B cell (primary cell): ENCODE measurements at places on chromosomes 6 and 20. TPM values are rescaled to one million over a fixed set of nuclear protein-coding genes. Genes with fewer than 3 reads are reported as not detected.

- H3K27me3 ChIP-seq: no peaks in the 10 kb centered on the region
- no peaks in the 10 kb centered on the region for H3K4me1 ChIP-seq
- no peak overlapping the region for H3K4me3 ChIP-seq
- no peak overlapping the region for H3K27ac ChIP-seq
- no peak for DNase-seq
Observed at GRCh38 chr20:42429761-42430458, 759.8 kb downstream of the PTPRT start.

- peaks cover 18% of the 10 kb centered on the region for H3K4me1 ChIP-seq
- H3K4me3 ChIP-seq: no peak overlapping the region
- peak; percentile 75 for DNase-seq
- H3K27me3 ChIP-seq: no peaks in the 10 kb centered on the region
Observed at GRCh38 chr20:25294459-25295385, 46.8 kb downstream of the PYGB start.

DNA sequence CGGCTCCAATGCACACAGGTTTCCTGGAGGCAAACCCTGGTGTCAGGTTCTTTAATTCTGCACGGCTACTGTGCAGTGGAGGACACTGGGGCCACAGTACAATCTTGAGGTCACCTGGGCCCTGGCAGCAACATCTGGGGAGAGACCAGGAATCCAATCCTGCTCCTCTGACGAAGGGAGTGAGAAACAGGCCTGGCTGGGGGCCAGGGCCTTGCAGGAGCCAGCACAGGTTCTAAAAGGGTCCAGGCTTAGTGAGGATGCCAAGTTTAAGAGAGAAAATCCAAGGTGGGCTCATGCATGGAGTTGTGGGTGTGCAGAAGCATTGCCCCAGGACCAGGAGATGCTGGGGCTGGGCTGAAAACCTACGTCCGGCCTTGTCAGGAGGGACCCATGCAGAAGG lies 12.6 kb upstream of the THBS2 start:
- H3K4me3 ChIP-seq: no peak overlapping the region
- no peaks in the 10 kb centered on the region for H3K4me1 ChIP-seq

DNA sequence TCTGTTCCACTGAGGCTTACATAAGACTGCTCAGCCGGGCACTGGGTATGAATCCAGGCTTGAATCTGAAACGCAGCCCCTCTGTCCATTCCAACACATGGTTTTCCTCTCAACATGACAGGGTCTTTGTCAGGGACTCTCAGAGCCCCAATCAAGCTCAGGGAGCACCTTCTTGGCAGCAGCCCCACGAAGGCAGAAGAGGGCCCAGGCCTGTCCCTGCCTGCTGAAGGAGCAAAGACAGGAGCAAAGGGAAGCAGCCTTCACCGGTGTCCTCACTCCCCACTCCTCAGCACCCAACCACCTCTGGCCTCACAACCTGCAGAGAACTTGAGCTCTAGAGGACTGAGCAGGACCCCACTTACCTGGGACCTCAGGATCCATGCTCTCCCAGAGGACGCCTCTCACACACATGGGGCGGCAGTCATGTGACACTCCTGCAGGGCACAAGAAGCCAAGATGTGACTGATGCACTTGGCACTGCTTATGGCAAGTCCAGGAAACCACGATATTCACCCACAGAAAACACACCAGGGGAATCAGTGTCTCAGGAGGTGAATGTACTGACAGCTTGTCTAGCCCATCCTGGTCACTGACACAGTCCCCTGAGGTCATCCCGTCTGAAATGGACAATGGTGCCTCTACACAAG lies 4.3 kb downstream of the SNHG17 start:
- no peaks in the 10 kb centered on the region for H3K27me3 ChIP-seq
- peaks cover 64% of the 10 kb centered on the region for H3K36me3 ChIP-seq
- DNase-seq: no peak
- no peak overlapping the region for H3K27ac ChIP-seq
- peaks cover 13% of the 10 kb centered on the region for H3K4me1 ChIP-seq

GRCh38 chr20:4011226-4011975 lies 4.0 kb downstream of the RNF24 start:
- H3K4me1 ChIP-seq: peaks cover 18% of the 10 kb centered on the region
- no peak for DNase-seq
- H3K27me3 ChIP-seq: no peaks in the 10 kb centered on the region

DNA sequence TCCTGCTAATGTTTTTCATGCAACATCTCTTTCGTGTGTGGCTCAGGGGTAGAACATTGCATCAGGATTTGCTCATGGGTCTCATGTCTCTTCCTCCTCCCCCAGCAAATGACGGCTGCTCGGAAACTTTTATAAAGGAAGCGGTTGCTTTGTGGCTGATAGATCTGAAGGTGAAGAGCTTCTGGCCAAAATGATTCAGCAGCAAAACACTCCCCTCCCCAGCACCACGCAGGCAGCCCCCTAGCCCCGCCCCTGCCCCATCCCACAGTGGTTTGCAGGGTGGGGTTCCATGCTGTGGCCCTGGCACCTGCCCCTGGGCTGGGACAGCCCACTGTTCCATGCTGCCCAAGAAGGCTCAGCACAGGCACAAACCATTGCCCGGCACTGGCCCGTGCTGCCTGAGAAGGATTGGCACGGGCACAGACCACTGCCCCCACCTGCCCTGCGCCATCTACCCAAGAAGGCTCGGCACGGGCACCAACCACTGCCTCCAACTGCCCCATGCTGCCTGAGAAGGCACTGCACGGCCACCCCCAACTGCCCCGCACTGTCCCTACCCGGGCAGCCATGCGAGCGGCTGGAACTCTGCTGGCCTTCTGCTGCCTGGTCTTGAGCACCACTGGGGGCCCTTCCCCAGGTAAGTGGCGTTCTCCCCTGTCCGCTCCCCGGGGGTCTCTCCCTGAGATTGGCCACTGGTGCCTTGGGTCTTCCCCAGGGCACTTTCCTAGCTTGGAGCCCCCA lies at the start of gene CST7:
Gene CST7 (plus strand): TSS at position 331 of the 741 bp plus-strand sequence. CDS start 237 bp downstream, at position 568.
- no peaks in the 10 kb centered on the region for H3K36me3 ChIP-seq
- H3K27ac ChIP-seq: no peak within 1 kb of the TSS
- H3K27me3 ChIP-seq: no peaks in the 10 kb centered on the region
- H3K4me3 ChIP-seq: no peak within 1 kb of the TSS

DNA sequence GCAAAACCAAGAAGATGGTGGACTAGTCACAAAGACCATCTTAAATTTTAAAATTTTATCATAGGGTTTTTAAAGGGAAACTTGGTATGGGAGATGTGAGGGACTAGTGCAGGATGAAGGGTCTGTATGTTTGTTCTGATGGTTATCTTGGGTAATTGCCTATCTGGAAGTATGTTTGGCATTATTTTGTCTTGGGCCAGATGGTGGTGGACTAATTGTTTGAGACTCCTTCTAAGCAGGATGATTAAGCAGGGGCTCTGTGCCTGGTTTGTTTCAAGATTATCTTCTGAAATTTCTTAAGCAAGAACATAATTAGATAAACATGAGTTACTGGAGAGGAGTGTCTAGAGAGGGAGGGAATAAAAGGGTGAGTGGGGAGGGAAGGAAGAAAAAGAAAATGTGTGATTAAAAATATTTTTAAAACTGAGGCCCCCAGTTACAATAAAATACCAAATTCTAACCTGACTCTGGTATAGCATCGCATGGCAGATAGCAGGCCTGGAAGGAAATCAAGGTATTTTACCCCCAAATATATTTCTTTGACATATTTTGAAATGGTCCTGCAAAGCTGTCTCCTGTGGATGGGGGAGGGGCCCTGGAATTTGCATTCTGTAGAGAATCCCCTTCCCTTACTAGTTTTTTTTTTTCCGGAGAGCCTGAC lies 49.9 kb upstream of the FAM184A start:
- no peak overlapping the region for H3K4me3 ChIP-seq
- H3K27ac ChIP-seq: no peak overlapping the region
- no peaks in the 10 kb centered on the region for H3K4me1 ChIP-seq
- DNase-seq: no peak
- no peaks in the 10 kb centered on the region for H3K27me3 ChIP-seq

DNA sequence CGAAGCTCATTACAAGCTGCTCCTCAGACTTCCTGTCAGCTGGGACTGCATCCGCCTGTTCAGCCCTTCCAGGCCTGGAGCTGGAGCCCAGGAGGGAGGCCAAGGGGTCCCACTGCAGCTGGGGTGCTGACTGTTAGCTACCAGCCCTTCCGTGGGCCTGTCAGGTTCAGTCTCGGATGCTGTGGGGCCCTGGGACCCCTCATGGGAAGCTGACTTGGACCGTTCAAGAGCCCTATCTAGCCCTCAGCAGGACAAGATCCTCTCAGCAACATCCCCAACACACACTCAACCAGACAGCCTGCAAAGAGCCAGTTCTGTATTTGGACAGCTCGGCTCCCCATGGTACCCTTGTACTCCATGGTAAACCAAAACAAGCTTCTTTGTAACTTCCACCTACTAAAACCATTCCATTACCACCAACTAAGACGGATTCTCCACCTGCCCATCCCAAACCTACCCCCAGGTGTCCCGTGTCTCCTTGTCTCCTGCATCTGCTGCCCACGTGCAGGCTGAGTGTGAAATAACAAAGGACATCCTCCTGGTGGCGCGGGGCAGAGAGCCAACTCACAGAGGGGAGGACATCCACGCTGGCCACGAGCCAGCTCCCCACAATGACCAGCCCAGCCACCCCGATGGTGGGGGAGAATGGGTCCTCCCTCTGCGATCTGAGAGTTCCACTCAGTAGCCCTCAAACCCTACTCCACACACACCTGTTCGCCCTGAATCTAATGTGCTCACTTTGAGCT lies 111.2 kb downstream of the TAF4 start:
- H3K4me1 ChIP-seq: no peaks in the 10 kb centered on the region
- H3K27me3 ChIP-seq: no peaks in the 10 kb centered on the region
- no peak for DNase-seq
- no peak overlapping the region for H3K27ac ChIP-seq

GRCh38 chr20:12679447-12679846 lies 329.3 kb upstream of the SPTLC3 start:
- DNase-seq: no peak
- H3K4me3 ChIP-seq: no peak overlapping the region
- H3K27ac ChIP-seq: no peak overlapping the region
- no peaks in the 10 kb centered on the region for H3K27me3 ChIP-seq

- H3K27me3 ChIP-seq: no peaks in the 10 kb centered on the region
- H3K27ac ChIP-seq: no peak overlapping the region
- no peak for DNase-seq
- no peaks in the 10 kb centered on the region for H3K36me3 ChIP-seq
- H3K4me3 ChIP-seq: no peak overlapping the region
Observed at GRCh38 chr6:16725145-16725864, 36.0 kb downstream of the ATXN1 start.

DNA sequence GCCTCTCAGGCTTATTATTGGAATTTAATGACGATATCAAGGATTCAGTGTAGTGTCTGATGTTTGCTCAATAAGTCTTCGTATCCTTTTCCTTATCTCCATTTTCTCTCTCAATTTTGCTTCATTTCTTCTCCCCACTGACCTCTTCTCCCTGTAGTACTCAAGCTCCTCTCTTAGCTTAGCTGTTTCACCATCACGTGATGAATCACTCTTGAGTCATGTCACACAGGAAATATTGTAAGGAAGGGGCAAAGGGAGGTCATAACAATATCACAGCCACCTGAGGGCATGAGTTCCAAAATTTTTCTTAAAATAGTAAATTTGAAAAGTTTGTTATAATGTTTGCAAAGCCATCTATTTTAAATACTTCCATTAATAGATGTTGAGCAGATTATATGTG lies 392.2 kb upstream of the MARCKS start:
- no peaks in the 10 kb centered on the region for H3K27me3 ChIP-seq
- no peak overlapping the region for H3K27ac ChIP-seq
- no peak overlapping the region for H3K4me3 ChIP-seq
- H3K36me3 ChIP-seq: no peaks in the 10 kb centered on the region

DNA sequence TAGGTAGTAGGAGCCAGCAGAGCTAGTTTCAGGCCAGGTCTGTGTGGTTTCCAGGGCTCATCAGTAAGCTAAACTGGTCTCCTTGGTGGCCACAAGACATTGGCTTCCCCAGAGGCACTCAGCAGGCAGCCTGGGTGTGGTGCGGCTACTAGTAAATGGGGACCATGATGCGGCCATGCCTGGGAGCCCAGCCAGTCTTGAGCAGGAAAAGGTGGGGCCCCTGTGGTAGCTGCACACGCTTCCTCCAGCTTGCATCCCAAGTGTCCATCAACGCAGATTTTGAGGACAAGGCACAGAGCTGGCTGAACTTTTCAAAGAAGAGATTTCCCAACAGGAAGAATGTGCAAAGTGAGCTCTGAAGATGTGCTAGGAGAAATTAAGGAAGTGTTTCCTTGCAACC lies 107.4 kb upstream of the NAA20 start:
- H3K27ac ChIP-seq: no peak overlapping the region
- H3K27me3 ChIP-seq: no peaks in the 10 kb centered on the region
- no peak for DNase-seq

GRCh38 chr20:41573955-41574354 lies 44.2 kb downstream of the CHD6 start:
- H3K36me3 ChIP-seq: no peaks in the 10 kb centered on the region
- no peak overlapping the region for H3K4me3 ChIP-seq
- H3K27me3 ChIP-seq: no peaks in the 10 kb centered on the region
- no peak for DNase-seq
- peaks cover 35% of the 10 kb centered on the region for H3K4me1 ChIP-seq
- H3K27ac ChIP-seq: no peak overlapping the region

DNA sequence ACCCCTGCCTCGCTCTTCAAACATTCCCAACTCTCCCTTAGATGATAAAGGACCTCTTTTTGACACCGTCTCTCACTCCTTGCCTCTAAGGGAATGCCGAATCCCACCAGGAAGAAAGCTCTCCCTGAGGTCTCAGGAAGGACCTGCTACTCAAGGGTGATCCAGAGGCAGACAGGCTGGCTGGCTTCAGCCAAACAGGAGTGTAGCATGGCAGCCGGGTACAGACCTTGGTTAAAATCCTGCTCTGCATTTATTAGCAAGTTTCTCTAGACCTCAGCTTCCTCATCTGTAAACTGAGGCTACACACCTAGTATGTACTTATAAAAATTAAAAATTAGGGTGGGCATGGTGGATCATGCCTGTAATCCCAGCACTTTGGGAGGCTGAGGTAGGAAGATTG lies 17.2 kb downstream of the MAP1LC3A start:
- no peak for DNase-seq
- peaks cover 23% of the 10 kb centered on the region for H3K36me3 ChIP-seq

DNA sequence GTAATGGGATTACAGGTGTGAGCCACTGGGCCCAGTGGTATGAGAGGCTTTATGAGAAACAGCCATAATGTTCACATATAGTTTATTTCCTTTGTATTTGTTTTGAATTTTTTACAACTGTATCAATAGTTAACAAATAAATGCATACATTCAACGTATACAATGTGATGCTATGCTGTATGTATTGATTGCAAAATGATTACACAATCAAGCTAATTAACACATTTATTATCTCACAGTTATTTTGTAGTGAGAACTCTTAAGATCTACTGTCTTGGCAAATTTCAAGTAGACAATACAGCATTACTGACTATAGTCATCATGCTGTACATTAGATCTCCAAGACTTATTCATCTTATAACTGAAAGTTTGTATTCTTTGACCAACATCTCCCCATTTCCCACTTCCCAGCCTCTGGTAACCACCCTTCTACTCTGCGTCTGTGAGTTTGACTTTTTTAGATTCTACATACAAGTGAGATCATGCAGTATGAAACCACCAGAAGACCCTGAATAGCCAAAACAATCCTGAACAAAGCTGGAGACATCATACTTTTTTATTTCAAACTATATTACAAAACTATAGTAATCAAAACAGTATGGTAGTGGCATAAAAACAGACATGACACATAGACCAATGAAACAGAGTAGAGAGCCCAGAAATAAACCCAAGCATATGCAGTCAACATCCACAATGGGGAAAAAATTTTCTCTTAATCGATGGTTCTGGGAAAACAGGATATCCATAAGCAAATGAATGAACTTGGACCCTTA lies 157.2 kb upstream of the RREB1 start:
- H3K27ac ChIP-seq: no peak overlapping the region
- no peak overlapping the region for H3K4me3 ChIP-seq
- DNase-seq: no peak
- H3K27me3 ChIP-seq: no peaks in the 10 kb centered on the region
- H3K36me3 ChIP-seq: no peaks in the 10 kb centered on the region
- H3K4me1 ChIP-seq: no peaks in the 10 kb centered on the region

The PRKN gene
- total RNA-seq: 6.2 and 6.7 TPM in 2 replicates

The FOXC1 gene
- 0.39 and 0.52 TPM in 2 replicates for total RNA-seq

The OPRM1 gene
- not detected in 2 replicates for total RNA-seq

The STX16 gene
- total RNA-seq: 106 and 117 TPM in 2 replicates
